Ecto neural progenitor cell (in vitro differentiated cells): ENCODE measurements at places on chromosomes 7 and 10.
A peak's percentile ranks its signal among the peaks of the same experiment; 100 is the strongest.

DNA sequence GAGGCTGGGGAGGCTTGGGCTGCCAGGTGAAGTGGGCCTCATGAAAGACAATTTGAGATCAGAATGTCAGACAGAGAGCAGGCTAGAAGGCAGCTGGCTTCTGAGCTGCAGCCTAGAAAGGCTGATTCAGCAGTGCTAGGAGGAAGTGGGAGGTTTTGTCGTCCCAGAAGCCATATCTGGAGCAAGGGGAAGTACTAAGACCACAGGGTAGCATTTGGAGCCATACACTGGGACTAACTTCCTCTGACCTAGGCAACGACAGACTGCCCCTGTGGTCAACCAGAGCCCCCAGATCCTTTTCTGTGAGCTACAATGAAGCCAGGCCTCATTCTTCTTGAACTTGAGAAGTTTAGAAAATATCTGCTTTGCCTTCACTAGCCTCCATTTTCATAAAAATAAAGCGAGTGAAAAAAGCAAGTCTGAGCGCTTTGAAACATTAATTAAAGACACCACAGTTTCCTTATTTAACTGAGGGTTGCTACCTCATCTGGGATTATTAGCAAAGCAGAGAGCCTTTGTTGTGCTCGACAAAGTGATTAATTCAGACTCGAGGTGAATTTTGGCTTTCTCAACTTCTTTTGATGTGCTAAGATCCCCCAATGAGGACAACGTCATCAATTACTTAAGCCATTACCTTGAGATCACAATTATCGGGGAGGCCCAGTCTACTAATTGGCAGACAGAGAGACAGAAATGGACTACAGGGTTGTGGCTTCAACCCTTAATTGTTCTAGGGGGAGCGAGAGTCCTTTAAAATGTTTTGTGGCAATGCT, 26.6 kb downstream of the TBXAS1 start:
- DNase-seq, result no peak

DNA sequence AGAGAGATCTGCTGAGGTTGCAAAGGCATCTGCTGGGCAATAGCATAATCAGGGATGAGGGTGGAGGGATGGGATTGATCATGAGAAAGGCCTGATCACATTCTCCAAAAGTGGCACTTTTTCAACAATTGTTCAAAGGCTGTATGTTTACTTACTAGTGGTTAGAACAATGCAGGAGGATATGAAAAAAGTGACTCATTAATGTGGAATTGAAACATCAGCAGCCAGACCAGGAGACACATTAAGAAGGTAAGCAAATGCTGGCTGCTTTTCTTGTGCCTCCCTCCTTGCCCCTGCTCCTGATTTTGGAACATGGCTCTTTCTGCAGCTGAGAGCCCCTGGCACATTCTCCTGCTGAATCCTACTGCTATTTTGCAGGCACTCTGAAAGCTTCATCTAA, 63.5 kb downstream of the FAM204A start:
- no peak for DNase-seq

DNA sequence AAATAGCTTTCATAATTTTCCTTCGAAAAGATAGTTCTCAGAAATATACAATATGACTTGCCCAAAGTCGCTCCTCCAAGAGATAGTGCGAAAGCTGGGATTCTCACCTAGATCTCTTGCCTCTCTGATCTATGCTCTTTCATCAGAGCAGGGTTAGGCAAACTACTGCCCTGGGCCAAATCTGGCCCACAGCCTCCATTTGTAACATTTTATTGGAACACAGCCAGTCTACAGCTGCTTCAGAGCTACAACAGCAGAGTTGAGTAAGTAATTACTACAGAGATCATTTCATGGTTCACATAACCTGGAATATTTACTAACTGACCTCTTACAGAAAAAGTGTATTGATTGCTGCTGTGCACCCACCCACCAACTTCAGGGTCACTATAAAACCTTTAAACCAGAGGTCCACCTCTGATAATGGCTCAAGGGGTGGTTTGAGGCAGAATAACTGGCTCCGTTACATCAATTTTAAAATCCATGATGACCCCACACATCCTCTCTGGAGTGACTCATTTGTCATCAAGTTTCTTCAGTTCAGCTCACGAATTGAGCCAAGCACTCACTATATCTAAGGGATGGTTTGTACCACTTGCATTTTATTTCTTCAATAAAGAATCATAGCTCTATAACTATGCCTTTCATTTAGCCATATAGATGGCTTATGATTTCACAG, 1019.0 kb downstream of the XPNPEP1 start:
- DNase-seq, result no peak

DNA sequence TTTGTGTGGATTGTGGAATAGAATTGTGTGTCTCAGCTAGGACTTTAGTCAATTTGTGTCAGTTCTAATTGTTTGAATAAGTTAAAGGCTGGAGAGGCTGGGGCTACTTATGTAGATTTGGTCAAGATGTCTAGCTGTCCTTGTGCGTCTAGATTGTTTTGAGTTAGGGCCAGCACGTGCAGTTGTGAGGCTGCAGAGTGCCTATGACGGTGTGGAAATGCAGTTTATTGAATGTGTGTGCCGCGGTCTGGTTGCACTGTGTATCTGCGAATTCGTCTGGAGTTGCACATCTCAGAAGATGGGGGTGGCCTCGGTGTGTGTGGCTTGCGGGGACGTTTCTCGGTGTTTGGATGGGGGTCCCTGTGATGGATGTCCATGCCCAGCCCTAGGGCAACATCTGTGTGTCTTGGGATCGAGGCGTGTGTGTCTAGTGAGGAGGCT, 10.2 kb downstream of the EMX2 start:
- DNase-seq, result no peak

GRCh38 chr7:5234852-5235831, 45.1 kb downstream of the WIPI2 start:
- DNase-seq, result no peak

- peak; percentile 29 for DNase-seq
Measured at GRCh38 chr10:78318305-78318704, 284.6 kb downstream of the RPS24 start.

DNA sequence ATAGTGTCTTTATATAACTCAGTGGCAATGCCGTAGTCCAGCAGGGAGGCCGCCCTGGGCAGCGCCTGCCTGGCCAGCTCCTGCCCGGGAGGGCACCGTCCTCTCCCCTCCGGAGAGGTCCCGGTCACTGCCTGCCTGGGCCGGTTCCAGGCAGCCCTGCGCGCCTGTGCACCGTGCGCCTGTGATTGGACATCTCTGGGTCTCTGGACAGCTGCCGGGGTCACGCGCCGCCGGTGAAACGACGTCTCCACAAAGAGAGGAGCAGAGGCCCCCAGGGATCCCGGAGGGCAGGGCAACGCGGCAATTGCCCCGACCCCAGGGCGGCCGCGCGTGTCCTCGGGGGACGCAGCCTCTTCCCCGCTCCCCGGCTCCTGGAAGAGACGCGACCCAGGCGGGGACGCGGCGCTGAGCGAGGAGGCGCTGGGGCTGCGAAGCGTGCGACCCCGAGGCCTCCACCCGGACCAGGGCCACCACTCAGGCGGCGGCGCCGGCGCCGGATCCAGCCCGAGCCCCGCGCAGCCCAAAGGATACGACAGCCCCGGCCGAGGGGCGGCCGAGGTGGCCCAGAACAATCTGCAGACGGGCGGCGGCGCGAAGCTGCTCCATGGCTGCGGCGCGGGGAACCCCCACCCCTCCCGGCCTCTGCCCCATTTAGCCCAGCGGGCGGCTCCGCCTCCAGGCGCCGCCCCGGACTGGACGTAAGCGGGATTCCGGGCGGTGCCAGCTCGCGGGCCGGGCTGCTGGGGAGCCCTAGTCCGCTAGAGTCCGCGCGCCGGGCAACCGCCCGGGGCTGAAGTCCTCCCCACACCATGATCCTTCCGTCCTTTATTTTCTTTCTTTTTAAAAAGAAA, at the start of gene PHYH:
PHYH (minus strand) TSS at position 628 of the 851 bp plus-strand sequence; CDS start at position 606, 22 bp downstream.
- DNase-seq, result peak; percentile 88

GRCh38 chr7:137734221-137734620, 112.6 kb downstream of the DGKI start:
- DNase-seq, result no peak

DNA sequence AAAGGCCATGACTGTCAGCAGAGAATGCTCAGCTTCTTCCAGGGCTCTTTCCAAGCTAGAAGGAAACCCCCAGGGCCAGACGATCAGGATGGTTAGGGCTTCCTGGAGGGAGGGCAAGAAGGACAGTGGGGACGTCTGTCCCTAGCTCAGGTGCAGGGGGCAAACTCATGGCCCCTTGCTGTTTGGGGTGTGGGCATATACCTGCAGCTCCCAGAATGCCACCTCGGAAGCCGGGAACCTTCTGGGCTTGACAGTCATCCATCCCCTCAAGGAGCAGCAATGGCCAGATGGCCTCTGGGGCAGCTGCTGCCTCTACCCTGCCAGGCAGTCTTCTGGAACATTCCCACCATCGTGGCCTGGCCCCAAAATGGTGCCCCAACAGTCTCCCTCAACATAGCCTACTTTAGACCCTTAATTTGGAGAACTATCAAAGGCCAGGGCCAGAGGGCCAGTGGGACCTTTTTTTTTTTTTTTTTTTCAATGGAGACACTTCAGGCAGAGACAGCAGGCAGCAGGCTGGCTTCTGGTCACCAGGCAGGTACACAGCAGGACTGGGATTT, 40.2 kb upstream of the ZMIZ1 start:
- no peak for DNase-seq

DNA sequence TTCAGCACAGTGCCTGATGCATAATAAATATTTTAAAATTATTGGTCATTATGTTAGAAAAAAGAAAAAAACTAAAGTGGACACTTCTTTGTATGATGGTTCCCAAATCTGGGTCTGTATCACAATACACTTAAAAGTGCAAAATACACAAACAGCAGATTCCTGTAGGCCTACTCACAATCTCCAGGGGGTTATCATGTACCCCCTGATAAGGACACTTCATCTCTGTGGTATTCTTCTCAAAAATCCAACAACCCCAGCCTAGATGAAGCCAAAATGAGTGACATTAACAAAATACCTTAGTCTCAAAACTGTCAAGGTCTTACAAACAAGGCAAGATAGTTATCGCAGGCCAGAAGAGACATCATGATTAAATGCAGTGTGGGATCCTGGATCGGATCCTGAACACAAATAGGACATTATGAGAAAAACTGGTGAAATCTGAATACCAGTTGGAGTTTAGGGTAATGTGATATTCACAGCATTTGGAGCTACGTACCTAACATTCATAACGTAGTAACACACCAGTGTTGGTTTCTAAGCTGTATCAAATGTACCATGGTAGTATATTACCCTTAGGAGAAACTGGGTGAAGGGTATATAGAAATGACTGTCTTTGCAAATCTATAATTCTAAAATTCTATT, 45.2 kb downstream of the NSUN6 start:
- no peak for DNase-seq

DNA sequence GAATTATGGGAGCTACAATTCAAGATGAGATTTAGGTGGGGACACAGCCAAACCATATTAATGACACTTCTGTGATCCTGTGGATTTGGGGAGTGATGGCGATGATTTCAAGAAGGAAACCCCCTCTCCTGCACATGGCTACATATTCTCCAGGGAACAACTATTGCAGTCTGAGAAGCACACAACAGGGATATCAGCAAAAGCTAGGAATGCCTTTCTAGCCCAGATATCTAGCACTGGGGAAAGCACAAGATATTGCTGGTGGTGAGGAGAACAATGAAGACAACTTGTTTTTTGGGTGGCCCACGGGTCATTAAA, 24.3 kb downstream of the EPDR1 start:
- DNase-seq, result no peak

- DNase-seq, result no peak
Measured at GRCh38 chr10:24240041-24240751, 31.3 kb downstream of the KIAA1217 start.

- DNase-seq, result no peak
Measured at GRCh38 chr10:131892806-131893675, 7.8 kb upstream of the PPP2R2D start.

GRCh38 chr10:116272440-116273283, at the start of gene GFRA1:
Gene GFRA1 (minus strand): TSS chr10:116273206. CDS start chr10:116272029, 1,177 bp downstream.
- DNase-seq, result peak; percentile 69

GRCh38 chr7:122136078-122136477, 8.0 kb downstream of the AASS start:
- DNase-seq, result no peak

DNA sequence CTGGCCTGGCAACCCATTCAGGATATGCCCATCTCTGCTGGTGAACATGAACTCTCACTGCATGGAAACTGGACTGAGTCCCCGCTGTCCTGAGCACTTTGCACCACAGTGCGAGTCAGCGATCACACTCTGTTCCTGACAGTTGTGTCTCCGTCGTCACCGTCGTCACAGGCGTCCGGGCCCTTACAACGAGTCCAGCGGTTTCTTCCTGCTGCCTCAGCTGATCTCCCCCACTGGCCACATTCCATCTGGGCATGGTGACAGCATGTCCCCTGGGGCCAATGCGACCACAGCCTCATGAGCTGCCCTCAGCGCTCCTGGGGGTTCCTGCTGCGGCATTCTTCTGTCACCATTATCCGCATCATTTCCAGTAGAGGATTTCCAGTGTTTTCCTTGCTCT, 76.8 kb upstream of the KLF6 start:
- DNase-seq, result no peak

GRCh38 chr7:138887872-138888656, 90.1 kb upstream of the ATP6V0A4 start:
- DNase-seq, result no peak

GRCh38 chr10:49138361-49138891, 4.6 kb upstream of the FAM170B start:
- peak; percentile 40 for DNase-seq

GRCh38 chr7:50379082-50379481, 71.1 kb downstream of the FIGNL1 start:
- peak; percentile 62 for DNase-seq

DNA sequence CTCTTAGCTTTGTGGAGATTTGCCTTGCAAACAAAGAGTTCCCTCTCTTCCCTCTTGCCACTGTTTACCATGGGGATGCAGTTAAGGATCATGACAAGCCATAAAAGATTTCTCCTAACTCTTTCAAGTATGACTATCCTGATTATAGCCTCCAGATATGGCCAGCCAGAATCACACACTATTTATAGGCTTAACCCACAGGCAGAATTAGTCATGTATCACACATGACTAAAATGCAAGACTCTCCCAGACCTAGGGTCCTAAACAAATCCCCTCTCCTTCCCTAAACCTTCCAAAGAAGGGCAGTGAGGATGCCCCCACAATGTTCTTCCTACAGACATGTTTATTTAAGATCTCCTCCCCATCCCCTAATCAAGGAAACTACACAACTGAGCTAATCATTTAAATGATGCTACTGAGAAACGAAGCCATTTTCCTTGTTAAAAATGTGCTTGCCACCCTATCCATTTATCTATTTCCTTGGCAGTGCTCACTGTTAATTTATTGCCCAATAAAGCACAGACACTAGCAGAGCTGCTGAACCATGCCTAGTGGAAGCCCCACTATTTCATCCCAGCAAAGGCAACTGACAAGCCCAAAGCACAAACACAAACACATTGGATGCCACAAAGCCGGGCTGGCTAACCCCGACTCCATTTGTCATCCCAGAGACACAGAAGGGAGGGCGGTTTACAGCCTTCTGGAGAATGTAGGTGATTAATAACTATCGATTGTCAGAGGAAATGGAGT, 363.4 kb downstream of the KCNMA1 start:
- no peak for DNase-seq

DNA sequence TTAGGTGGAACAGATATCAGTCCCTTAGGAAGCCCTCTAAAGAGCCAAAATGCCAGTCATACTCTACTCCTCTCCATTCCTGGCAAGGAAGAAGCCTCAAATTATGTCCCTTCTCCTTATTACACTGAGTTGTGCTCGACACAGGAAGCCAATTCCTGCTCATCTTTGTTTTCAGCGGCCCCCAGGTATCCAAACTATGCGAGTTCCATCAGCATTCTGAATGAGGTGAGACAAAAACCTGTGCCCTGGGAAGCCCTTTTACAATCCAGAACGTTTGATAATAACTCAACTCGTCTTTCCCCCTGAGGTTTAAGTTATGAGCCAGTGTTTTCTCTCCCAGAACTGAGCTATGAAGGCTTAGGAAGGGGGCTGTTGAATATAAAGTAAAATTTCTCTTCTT, 580.5 kb downstream of the NXPH1 start:
- no peak for DNase-seq
